Tibial nerve (tissue), 4 donors: ENCODE measurements at places on chromosomes 4 and X.

- DNase-seq: no peak
Measured at GRCh38 chrX:85905851-85906250, 141.5 kb downstream of the CHM start.

- DNase-seq: peak; percentile 32
Measured at GRCh38 chrX:155612312-155613224, at the start of gene TMLHE. Gene TMLHE (minus strand): TSS chrX:155612952. CDS start chrX:155545276, 67,676 bp downstream.

DNA sequence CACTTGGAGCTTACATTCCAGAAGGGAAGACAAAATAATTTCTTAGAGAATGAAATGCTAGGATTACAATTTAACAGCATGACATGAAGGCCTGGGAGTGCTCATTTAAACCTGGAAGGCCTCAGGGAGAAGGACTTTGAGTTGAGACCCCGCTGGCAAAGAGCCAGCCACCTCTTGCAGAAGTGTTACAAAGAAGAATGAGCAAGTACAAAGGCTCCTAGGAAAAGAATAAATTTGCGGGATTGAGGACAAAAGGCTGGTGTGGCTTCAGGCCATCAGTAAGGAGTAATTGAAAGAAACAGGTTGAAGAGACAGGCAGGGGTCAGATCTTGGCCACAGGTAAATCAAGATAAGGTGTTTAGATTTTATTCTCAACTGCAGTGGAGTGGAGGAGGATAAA is 3.1 kb upstream of the ELOVL6 start:
- no peak for DNase-seq

- no peak for DNase-seq
Measured at GRCh38 chr4:4583606-4584005, 41.8 kb upstream of the STX18 start.

- DNase-seq: peak; percentile 42
Measured at GRCh38 chr4:38678078-38678477, 14.1 kb downstream of the KLF3 start.

- DNase-seq: no peak
Measured at GRCh38 chr4:122873821-122874593, 47.4 kb downstream of the FGF2 start.
